ENCODE measurements at places on chromosomes 11 and 22.

GRCh38 chr22:41021061-41021612 lies 70.0 kb downstream of the RBX1 start:
- DNase-seq: peak; percentile 15

DNA sequence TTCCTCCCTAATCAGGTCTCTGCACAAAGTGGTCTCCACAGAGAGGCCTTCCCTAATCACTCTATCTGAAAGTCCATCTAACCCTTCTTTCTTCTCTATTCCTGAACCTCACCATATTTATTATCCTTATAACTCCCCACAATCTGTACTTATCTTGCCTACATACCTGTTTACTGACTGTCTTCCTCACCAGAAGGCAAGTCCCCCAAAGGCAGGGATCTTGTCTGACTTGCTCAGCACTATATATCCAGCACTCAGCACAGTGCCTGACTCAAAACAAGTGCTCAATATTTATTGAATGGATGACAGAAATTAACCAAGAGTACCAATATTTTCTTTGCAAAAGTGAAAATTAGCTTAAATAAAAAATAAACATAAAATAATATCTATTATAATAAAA lies 5.5 kb downstream of the DCUN1D5 start:
- no peak for DNase-seq

GRCh38 chr11:17606233-17607082 lies 59.4 kb downstream of the OTOG start:
- DNase-seq: no peak

- DNase-seq: no peak
Observed at GRCh38 chr11:24312464-24313238, 184.2 kb upstream of the LUZP2 start.

- no peak for DNase-seq
Observed at GRCh38 chr11:79982185-79982584, 541.4 kb upstream of the TENM4 start.

GRCh38 chr22:28983190-28983589 lies 78.4 kb downstream of the C22orf31 start:
- DNase-seq: no peak

GRCh38 chr11:133999355-133999754 lies 42.6 kb upstream of the IGSF9B start:
- DNase-seq: no peak

All from suppressor macrophage treated with lipopolysaccharide for 1 hour (primary cell).